ENCODE measurements at places on chromosomes 5 and 9.

GRCh38 chr5:7494481-7495130 lies 98.7 kb downstream of the ADCY2 start:
- no peak for DNase-seq

DNA sequence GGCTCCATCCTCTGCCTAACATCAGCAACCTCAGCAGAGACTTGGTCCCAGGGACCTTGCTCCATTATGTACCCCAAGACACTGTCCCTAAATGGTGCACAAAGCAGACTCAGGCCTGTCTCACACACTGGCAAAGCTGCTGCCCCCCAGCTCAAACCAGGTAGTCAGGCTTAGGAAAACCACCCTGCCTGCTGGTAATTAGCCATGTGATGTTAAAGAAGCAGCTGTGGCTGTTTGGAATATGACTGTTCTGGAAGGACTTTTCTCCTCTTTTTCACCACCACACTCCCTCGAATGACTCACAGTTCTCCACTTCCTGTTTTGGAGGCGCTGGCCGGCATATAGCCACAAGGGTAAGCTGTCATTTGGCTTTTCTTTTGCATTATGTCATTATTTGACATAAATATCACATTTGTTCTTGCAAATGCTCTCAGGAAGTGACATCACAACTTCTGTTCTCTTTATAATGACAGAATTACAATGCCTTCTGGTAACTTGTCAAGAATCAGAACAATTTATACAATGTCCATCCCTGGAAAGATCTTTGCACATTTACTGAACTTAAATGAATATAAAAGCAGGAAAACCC lies 113.9 kb downstream of the SUSD1 start:
- peak; percentile 99 for DNase-seq

GRCh38 chr9:90556897-90557675 lies 85.5 kb downstream of the DIRAS2 start:
- no peak for DNase-seq

GRCh38 chr5:68258531-68258930 lies 43.0 kb downstream of the PIK3R1 start:
- no peak for DNase-seq

All from lung microvascular endothelial cell (primary cell).